ENCODE measurements at places on chromosomes 4 and X. TPM values are rescaled to one million over a fixed set of nuclear protein-coding genes. Genes with fewer than 3 reads are reported as not detected.
A peak's percentile ranks its signal among the peaks of the same experiment; 100 is the strongest.

The PRRG3 gene
- total RNA-seq = 3.7 TPM

DNA sequence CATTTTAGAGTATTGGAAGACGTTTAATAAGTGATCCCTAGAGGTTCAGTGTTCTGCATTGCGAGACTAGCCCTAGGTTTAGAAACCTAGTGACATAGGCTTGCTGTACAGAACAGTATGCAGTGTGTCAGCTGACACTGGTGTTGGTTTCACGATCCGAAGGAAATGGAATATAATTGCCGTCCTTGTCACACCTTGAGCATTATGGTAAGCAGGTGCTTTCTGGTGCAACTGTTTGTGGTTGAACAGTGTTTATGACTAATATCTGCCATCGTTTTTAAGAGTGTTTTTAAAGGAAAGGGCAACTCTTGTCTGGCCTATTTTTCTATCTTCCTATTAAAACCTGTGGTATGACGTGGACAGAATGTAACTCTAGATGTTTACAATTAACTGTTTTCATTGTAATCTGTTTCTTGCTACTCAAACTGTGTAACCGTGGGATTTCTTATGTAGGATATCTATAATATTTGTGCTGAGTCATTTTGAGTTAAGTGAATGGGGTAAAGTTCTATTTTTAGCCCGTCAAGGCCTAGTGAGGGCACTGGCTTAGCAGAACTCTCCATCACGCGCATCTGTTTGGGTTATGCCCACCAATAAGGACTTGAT is 53.8 kb upstream of the TBC1D14 start:
- DNase-seq = no peak

The NMU gene
- 6.3 TPM for total RNA-seq

GRCh38 chr4:31230594-31230993 is 510.4 kb downstream of the PCDH7 start:
- no peak for DNase-seq

DNA sequence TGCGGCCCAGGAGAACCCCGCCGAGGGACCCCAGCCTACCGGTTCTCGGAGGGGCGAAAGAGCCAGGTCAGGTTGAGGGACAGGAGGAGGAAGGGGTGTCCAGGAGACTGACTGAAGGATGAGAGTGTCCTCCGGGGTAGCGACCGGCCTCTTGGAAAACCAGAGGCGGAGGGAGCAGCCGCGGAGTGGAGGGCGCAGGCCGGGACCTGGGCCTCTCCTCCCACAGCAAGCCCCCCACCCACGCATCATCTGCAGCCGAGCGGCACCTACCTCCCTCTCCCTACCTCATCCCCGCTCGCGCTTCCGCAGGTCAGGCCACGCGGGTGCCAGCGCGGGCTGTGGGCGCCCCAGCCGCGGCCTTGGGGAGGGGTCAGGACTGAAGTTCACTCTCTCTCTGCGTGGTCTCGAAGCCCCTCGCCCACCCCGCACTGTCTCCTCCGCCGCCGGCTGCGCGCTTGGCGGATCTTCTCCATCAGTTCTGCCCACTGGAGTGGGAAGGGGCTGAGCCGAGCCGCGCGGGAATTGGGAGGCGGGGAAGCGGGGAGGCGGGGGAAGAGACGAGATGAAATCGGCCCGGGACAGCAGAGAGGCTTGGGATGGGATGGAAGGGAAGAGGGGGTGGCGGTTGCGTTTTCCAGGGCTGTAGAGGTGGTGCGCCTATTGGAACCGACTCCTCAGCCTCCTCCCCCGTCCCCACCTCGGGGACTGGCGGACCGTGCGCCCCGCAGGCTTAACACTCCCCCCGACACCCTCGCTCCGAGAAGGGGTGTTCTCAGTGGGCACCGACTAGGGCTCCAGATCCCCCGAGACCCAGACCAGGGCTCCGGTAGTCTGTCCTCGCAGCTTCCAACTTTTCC is 1.8 kb downstream of the NLGN4X start:
- peak; percentile 31 for DNase-seq

GRCh38 chrX:2640436-2641150 is 50.5 kb upstream of the CD99 start:
- no peak for DNase-seq

DNA sequence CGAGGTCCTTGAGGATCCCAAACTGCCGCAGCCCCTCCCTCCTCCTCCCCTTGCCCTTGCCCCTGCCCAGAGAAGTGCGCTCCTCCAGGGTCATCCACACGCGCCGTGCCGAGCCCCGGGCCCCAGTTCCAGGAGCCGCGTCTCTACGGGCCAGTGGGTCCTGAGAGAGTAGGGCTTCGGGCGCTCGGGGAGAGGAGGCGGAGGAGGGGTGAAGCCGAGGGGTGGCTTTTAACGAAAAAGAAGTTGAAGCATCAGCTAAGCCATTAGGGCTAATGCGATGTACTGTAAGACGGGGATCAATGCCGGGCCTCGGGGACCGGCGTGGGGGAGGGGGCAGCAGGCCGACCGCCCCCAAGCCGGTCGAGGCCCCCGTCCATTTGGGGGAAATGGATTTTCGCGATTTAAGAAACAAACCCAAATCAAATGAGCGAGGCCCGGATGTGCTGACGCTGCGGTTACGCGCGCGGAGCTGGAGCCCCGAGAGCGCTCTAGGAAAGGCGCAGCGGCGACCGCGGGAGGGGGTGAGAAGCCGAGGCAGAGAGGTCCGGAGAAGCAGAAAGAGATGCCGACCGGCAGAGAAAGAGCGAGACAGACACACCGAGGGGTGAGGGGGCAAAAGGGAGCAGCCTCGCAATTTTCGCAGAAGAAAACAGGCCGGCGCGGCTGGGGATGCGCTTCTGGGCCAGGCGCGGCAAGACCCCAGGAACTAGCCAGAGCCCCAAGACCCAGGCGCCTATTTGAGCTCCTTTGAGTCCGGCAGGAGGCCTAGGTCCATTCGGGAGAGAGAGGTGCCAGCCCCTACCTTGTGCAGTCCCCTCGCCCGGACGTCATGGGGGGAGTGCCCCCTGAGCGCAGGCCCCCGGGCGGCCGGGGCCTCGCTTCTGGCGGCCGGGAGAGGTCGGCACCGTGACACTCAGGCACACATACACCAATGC is 13.6 kb downstream of the HMX1 start:
- no peak for DNase-seq

The GC gene
- total RNA-seq = 0.23 TPM

DNA sequence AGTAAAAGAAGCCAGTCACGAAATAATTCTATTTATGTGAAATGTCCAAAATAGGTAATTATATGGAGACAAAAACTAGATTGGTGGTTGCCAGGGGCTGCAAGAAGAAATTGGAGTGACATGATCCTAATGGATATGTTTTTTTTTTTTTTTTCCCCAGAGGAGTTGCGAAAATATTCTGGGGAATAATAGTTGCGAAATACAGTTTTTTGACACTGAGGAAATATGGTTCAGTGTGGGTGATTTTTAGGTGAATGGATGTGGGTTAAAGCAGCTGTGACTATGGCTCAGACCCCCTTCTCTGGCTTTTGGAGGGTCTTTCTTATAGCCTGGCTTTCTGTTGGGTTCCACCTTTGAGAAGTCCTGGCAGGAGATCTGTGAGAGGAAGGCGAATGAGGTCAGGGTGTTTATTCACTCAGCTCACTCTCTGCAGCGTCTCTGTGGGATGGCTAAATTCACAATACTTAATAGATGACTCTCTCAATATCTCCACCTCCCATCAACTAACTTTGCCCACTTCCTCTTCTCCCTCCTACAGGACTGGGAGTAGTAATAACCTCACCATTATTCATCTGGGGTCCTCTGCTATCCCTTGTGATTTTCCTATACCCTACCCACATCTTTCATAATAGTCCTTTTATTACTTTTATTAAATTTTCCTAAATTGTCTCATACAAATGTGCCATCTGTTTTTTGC is 15.3 kb upstream of the RAB9B start:
- DNase-seq = no peak

DNA sequence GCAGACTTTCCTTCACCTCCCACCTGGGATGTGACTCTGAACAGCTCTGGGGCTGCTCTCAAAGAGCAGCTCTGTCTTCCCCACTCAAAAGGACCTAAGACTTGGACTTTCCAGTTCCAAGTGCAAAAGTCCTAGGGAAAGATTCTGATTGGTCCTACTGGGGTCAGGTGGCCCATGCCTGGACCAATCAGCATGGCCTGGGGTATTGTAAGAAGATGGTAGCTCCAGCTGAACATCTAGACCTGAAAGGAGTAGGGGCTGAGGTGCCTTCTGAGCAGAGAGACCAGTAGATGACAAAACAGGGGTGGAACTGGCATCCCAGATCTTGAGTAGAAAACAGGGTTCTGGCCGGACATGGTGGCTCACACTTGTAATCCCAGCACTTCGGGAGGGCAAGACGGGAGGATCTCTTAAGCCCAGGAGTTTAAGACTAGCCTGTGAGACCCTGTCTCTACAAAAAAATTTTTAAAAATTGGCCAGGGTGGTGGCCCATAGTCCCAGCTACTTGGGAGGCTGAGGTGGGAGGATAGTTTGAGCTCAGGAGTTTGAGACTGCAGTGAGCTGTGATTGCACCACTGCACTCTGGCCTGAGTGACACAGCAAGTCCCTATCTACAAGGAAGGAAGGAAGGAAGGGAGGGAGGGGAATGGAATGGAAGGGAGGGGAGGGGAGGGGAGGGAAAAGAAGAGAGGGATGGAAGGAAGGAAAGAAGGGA is 27.4 kb upstream of the MRFAP1 start:
- no peak for DNase-seq

- DNase-seq = no peak
Observed at GRCh38 chr4:78297116-78297800, 240.1 kb downstream of the FRAS1 start.

The CXCL10 gene
- total RNA-seq = not detected

- DNase-seq = no peak
Observed at GRCh38 chr4:138869165-138869564, 146.4 kb upstream of the NOCT start.

The GLRA2 gene
- not detected for total RNA-seq

GRCh38 chrX:10529344-10529743 is 91.0 kb downstream of the MID1 start:
- no peak for DNase-seq

GRCh38 chr4:169968999-169969398 is 57.2 kb downstream of the MFAP3L start:
- DNase-seq = no peak

DNA sequence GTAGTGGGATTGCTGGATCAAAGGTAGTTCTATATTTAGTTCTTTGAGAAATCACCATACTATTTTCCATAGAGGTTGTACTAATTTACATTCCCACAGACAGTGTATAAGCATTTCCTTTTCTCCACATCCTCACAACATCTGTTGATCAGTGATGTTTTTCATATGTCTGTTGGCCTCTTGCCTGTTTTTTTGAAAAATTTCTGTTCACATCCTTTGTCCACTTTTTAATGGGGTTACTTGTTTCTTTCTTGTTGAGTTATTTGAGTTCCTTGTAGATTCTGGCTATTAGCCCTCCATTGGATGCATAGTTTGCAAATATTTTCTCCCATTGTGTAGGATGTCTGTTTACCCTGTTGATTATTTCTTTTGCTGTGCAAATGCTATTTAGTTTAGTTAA is 72.6 kb downstream of the STOX2 start:
- no peak for DNase-seq

The MID2 gene
- total RNA-seq = 7.2 TPM

The CFAP299 gene
- not detected for total RNA-seq

The MAGEA10 gene
- not detected for total RNA-seq

DNA sequence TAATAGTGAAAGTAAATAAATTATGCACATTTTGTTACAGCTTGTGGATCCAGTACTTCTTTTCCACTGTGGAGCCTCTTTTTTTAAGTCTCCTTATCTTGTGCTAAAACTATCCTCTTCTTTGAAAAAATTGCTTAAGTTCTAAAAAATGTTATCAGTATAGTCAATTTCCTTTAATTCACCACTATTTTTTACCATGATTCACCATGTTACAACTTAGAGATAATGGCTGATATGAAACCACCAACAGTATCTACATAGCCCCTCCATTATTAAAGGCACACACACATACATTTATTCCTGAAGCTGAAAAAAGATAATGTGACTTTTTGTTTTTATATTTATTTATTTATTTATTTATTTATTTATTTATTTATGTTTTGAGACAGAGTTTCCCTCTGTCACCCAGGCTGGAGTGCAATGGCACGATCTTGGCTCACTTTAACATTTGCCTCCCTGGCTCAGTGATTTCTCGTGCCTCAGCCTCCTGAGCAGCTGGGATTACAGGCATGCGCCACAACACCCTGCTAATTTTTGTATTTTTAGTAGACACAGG is 243.2 kb downstream of the SPOCK3 start:
- no peak for DNase-seq

DNA sequence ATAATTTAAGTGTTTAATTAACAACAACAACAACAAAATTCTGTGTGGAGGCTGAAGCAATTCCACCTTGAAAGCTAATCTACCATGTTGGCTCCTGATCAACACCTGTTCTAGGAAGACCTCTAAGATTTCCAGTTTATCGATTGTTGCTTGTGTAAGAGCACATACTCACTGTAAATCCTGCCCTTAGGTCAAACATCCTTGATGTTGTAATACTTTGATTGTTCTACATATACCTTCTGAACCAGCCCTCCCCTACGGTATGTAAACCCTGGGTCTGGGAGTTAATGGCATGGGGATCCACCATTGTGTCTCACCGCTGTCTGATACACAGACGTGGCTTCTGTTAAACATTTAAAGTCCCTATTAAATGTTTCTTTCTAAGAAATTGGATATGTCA is 73.2 kb downstream of the RASL11B start:
- no peak for DNase-seq

GRCh38 chr4:109432696-109433095 is 919 bp upstream of the SEC24B start:
- no peak for DNase-seq

The CSAG2 gene
- not detected for total RNA-seq

DNA sequence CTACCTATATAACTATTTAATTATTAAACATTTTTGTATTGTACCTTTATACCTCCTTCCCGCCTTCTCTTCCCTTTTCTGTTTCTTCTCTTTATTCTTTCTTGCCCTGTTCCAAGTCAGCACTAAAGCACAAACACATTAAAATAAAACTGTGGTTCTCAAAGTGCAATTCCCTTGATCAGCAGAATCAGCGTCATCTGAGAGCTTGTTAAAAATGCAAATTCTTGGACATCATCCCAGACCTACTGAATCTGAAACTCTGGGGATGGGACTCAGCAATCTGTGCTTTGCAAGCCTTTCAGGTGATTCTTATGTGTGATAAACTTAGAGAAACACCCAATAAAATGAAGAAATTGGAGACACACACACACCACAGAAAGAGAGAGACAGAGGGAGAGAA is 178.4 kb upstream of the BMP3 start:
- no peak for DNase-seq

DNA sequence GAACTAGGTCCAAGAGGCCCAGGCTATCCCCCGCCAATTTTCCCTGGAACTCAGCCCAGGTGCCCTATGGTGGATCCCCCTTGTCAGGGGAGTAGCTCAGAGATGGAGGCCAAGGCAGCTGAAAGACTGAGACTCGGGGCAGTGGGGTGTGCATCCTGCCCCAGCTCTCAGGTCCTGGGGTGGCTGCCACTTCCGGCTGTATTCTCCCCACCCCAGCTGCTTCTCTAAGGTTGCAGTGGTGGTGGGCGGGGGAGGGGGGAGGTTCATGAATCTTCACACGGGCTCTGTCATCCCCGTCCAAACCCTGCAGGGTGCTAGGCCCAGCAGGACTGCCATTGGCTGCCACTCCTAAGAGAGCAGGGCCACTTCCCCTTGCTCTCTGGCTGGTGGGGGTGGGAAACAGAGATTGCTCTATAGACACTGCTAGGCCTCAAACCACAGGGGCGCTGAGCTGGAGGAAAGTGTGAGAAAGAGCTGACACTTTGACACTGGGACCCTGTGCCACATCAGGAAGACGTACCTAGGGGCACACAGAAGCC is 1.5 kb downstream of the SASH3 start:
- DNase-seq = no peak
